Temporal lobe (tissue), 4 donors: ENCODE measurements at places on chromosomes 1 and 21. TPM values are rescaled to one million over a fixed set of nuclear protein-coding genes. Genes with fewer than 3 reads are reported as not detected.

The GPR25 gene
- 0.25 TPM for total RNA-seq

The TP53BP2 gene
- 32.5 TPM for total RNA-seq

The VSIG8 gene
- not detected for total RNA-seq

The PINK1 gene
- total RNA-seq: 74.3 TPM

The LAMC1 gene
- 30.7 TPM for total RNA-seq

The AMY1C gene
- total RNA-seq: not detected

The OR2AK2 gene
- total RNA-seq: not detected

The CFAP141 gene
- total RNA-seq: not detected

The DMRTA2 gene
- total RNA-seq: 3.2 TPM

The NHLH1 gene
- 0.98 TPM for total RNA-seq

The C4BPA gene
- not detected for total RNA-seq

The RPF1 gene
- total RNA-seq: 20.9 TPM

The GBP7 gene
- not detected for total RNA-seq

The PTPN22 gene
- total RNA-seq: 0.25 TPM

The SLC25A34 gene
- total RNA-seq: 0.49 TPM

The S1PR1 gene
- total RNA-seq: 20.7 TPM

The PWP2 gene
- 9.6 TPM for total RNA-seq

The DPH2 gene
- total RNA-seq: 12.3 TPM

The FMO5 gene
- 0.74 TPM for total RNA-seq

The CNKSR1 gene
- 3.2 TPM for total RNA-seq

The PDZK1IP1 gene
- not detected for total RNA-seq

The FAM43B gene
- total RNA-seq: 0.74 TPM

The EVI5 gene
- total RNA-seq: 43.5 TPM

The RAB13 gene
- 6.6 TPM for total RNA-seq

The IGFN1 gene
- total RNA-seq: 0.25 TPM

The NPHS2 gene
- total RNA-seq: not detected
